ENCODE measurements at places on chromosomes 12 and 14.

DNA sequence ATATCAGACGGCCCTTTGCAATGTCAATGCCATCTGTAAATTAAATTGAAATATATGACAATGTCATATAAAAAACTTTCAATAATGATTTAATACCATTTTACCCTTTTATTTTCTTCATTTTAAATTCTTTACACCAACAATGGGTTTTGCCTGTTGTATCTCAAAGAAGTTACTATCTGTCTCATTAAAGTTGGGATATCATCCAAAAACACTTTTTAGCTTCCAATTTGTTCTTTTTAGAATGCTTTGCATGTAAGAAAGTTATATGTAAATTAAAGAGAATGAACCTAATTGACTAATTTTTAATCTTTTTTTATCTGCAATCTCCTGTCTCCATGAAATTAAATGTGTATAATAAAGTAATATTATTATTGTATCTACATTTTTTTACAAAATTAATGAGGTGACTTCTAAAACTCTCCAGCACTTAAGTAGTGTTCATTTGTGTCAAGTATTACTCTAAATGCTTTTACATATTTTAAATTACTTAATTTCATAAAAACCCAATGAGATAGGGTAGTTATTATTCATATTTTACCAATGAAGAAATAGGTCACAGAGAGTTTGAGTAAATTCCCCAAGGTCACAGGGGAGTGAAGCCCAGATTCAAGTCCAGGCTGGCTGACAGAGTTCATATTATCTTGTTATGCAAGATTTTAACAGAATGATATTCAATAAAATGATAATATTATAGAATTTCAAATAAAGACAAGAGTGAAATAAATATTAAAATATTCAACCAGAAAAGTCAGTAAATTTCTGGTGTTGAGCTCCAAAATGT lies 673.0 kb upstream of the FLRT2 start:
- DNase-seq, result no peak

- no peak for DNase-seq
These were observed 645.6 kb upstream of the TMEM132C start for GRCh38 chr12:127621366-127621765.

- DNase-seq, result no peak
These were observed 222.5 kb upstream of the GRIP1 start for GRCh38 chr12:66901138-66901932.

DNA sequence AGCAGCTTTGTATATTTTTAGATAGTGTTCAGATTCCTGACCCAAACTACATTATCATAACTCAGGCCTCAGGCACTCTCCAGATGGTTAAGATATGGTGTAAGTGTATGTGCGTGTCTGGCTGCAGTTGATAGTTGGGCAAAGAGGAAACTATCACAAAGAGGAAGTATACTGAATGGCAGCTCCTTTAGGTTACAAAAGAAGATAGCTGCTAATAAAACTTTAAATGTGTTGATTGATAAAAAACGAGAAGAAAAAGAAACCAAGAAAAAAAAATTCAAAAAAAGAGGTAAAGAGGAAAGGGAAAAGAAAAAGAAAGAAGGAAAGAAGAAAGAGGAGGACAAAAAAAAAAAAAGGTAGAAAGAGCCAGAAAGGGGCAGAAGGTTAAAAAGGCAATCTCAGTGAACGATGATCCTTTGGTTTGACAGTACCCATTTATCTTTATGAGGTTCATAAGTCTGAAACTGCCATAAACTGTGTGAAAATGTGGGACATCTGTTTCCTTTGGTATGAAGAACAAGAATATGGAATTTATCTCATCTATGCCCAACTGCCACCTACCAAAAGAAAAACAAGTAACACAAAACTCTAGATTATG lies 42.2 kb downstream of the TAOK3 start:
- no peak for DNase-seq

DNA sequence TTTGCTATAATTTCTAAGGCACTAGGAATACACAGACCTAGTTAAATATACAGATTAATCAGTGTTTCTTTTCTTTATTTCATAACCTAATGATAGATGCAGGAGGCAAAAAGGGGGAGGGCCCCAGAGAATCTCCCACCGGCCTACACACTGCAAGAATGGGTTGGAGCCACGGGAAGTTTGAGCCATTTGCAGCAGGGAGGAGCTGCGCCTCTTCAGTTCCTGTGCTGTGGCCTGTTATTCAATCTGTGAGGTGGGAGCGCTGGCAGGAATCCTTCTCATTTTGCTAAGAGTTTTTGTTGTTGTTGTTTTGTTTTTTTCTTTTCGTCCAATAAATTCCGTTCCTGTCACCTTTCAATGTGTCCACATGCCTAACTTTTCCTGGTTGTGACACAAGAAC lies 251.3 kb upstream of the RPL10L start:
- no peak for DNase-seq

DNA sequence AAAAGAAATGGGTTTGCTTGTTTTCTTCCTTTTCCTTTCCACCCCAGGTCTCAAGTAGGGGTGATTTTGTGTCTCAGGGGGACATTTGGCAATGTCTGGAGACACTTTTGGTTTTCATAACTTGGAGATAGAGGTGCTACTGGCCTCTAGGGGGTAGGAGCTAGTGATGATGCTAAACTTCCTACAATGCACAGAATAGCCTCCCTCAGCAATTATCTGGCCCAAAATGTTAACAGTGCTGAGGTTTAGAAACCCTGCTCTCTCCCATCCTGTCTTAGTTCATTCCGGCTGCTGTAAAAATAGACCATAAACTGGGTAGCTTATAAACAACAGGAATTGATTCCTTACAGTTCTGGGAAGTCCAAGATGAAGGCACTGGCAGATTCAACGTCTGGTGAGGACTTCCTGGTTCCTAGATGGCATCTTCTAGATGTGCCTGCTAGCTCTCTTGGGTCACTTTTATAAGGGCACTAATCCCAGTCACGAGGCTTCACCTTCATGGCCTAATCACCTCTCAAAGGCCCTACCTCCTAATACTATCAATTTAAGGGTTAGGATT lies 7.4 kb upstream of the GAS2L3 start:
- no peak for DNase-seq

GRCh38 chr12:9036227-9036626 lies 46.9 kb downstream of the KLRG1 start:
- DNase-seq, result no peak

DNA sequence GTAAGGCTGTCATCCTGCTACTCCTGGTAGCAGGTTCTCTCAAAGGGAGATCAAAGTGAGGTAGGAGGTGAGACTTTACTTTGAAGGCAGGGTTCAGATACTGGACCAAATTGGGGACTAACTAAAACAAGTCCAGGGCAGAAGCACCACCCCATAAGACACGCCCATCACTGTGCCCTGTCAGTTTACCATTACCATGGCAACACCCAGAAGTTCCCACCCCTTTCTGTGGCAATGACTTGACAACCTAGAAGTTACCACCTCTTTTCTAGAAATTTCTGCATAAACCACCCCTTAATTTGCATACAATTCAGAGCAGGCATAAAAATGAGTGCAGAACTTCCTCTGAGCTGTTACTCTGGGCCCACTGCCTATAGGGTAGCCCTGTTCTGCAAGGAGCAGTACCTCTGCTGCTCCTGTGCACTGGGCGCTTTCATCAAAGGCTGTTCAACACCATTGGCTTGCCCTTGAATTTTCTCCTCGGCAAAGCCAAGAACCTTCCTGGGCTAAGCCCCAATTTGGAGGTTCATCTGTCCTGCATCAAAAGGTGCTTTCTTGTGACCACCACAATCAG lies 64.8 kb upstream of the MAX start:
- no peak for DNase-seq

- DNase-seq, result no peak
These were observed 104.4 kb downstream of the FOXA1 start for GRCh38 chr14:37490607-37491006.

GRCh38 chr14:54549862-54550261 lies 17.1 kb upstream of the SAMD4A start:
- DNase-seq, result no peak

- DNase-seq, result no peak
These were observed 31.8 kb downstream of the SLC35F4 start for GRCh38 chr14:57834001-57834598.

GRCh38 chr12:49323524-49324097 lies 556 bp downstream of the TROAP start:
- DNase-seq, result no peak

- no peak for DNase-seq
These were observed 427.5 kb downstream of the SNAPC1 start for GRCh38 chr14:62189698-62190097.

DNA sequence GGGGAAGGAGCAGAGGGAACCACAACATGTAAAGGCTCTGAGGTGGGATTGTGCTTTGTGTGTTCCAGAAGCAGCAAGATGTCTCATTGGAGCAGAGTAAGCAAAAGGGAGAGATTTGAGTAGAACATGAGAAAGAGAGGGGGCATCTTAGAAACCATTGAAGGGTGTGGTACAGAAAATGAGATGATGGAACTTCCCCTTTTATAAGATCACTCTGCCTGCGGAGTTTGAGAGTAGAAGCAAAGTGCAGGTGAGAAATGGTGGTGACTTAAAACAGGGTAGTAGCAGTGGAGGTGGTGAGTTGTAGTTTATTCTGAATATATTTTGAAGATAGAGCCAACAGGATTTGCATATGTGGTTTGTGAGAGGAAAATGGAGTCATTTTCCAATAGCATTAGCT lies 56.0 kb downstream of the FBXO34 start:
- DNase-seq, result no peak

DNA sequence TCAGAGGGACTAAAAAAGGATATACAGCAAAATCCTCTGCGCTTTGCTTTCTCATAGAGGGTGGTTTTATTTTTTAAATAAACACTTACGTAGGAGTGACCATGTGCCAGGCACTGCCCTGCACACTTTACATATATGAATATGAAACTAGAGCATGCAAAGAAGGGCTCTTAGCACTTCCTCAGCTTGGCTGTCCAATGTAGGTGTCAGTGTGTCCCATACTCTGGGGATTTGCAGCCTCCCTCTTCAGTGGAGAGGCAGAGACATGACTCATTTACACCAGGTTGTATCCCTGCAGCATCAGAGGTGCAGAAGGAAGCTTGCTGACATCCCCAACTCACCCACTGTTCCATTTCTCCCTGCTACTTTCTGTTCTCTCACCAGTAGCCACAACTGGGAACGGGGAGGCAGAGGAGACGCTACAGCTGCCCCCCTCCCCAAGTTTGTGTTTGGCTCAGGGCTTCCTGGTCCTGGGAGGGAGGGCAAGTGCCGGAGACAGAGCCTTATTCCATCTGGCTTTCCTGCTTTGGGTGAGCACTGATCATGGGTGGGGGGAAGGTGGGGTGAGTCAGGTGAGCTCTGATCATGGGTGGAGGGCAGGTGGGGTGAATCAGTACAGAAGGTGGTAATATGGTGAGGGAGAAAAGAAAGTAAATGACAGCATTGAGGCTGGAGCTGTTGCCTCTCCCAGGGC lies 4.9 kb upstream of the KRT5 start:
- no peak for DNase-seq

- DNase-seq, result no peak
These were observed 14.7 kb upstream of the POC1B start for GRCh38 chr12:89540586-89540985.

Measured in left ventricle myocardium inferior (tissue), 1 donor.